ENCODE measurements at places on chromosomes 1 and 21. TPM values are rescaled to one million over a fixed set of nuclear protein-coding genes. Genes with fewer than 3 reads are reported as not detected.

DNA sequence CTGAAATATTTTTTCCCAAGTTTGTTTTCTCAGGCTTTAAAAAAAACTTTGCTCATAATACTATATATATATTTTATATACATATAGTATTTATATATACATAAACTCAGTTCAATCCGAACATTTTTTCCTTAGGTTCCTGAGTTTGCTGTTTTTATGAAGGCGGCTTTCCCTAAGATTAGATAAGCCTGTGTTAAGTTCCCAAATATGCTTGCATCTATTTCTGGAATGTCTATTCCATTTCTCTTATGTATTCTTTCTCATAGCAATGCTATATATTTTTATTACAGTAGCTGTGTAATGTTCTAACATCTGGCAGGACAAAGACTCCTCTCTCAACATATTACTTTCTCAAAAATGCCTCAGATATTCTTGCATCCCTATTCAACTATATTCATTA lies 45.9 kb downstream of the ADSS2 start:
- no peaks in the 10 kb centered on the region for H3K4me1 ChIP-seq
- H3K36me3 ChIP-seq: peaks cover 12% of the 10 kb centered on the region
- H3K4me3 ChIP-seq: no peak overlapping the region
- no peaks in the 10 kb centered on the region for H3K27me3 ChIP-seq
- no peak overlapping the region for H3K27ac ChIP-seq

- no peak overlapping the region for H3K27ac ChIP-seq
- H3K27me3 ChIP-seq: no peaks in the 10 kb centered on the region
- H3K4me1 ChIP-seq: no peaks in the 10 kb centered on the region
- no peak overlapping the region for H3K4me3 ChIP-seq
These were observed 7.6 kb upstream of the GBP4 start for GRCh38 chr1:89206373-89206772.

GRCh38 chr1:218341325-218341724 lies 3.8 kb upstream of the TGFB2 start:
- no peak for DNase-seq
- H3K4me1 ChIP-seq: peaks cover 32% of the 10 kb centered on the region
- no peak overlapping the region for H3K4me3 ChIP-seq
- H3K36me3 ChIP-seq: no peaks in the 10 kb centered on the region
- H3K27ac ChIP-seq: peak overlapping the region; percentile 100

- H3K4me3 ChIP-seq: no peak overlapping the region
- no peaks in the 10 kb centered on the region for H3K4me1 ChIP-seq
- DNase-seq: no peak
- H3K27ac ChIP-seq: no peak overlapping the region
- H3K36me3 ChIP-seq: peaks cover 18% of the 10 kb centered on the region
These were observed 18.4 kb downstream of the CNIH4 start for GRCh38 chr1:224375059-224375458.

- peaks cover 49% of the 10 kb centered on the region for H3K4me1 ChIP-seq
- H3K27me3 ChIP-seq: no peaks in the 10 kb centered on the region
- no peaks in the 10 kb centered on the region for H3K36me3 ChIP-seq
These were observed 6.8 kb upstream of the PPP1R15B start for GRCh38 chr1:204418174-204419063.

- H3K27ac ChIP-seq: no peak overlapping the region
- no peak overlapping the region for H3K4me3 ChIP-seq
- no peaks in the 10 kb centered on the region for H3K4me1 ChIP-seq
- no peaks in the 10 kb centered on the region for H3K27me3 ChIP-seq
- no peaks in the 10 kb centered on the region for H3K36me3 ChIP-seq
These were observed 7.2 kb upstream of the FNBP1L start for GRCh38 chr1:93440706-93441105.

DNA sequence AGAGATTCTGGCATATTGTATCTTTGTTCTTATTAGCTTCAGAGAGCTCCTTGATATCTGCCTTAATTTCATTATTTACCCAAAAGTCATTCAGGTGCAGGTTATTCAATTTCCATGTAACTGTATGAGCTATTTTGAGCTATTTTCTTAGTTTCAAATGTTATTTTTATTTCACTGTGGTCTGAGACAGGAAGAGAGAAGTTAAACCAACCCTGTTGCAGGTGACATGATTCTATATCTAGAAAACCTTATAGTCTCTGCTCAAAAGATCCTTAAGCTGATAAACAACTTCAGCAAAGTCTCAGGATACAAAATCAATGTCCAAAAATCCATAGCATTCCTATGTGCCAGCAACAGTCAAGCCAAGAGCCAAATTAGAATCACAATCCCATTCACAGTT lies 1644.0 kb upstream of the B3GALT2 start:
- no peaks in the 10 kb centered on the region for H3K36me3 ChIP-seq
- no peaks in the 10 kb centered on the region for H3K4me1 ChIP-seq
- DNase-seq: no peak
- no peak overlapping the region for H3K27ac ChIP-seq
- no peak overlapping the region for H3K4me3 ChIP-seq

DNA sequence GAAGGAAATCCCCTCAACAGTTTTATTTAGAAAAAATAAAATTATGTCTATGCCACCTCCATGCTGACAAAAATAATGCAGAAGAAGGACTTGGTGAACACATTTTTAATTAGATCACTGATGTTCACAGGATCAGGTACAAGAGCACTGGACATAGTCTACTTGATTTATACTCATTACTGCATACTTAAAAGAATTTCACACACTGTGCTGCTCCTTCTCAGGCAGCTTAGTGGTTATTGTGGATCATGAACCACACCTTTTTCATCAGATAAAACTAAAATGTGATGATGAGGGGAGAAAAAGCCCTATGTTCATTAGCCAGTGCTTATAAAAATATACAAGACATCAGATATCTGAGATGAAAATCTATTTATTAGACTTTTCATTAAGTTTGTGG lies 103.3 kb upstream of the DPH5 start:
- H3K27ac ChIP-seq: no peak overlapping the region
- H3K4me1 ChIP-seq: no peaks in the 10 kb centered on the region
- H3K27me3 ChIP-seq: no peaks in the 10 kb centered on the region
- DNase-seq: no peak

- no peaks in the 10 kb centered on the region for H3K27me3 ChIP-seq
- no peak overlapping the region for H3K27ac ChIP-seq
- no peak overlapping the region for H3K4me3 ChIP-seq
- no peaks in the 10 kb centered on the region for H3K36me3 ChIP-seq
These were observed 123.5 kb upstream of the MAGI3 start for GRCh38 chr1:113266788-113267187.

DNA sequence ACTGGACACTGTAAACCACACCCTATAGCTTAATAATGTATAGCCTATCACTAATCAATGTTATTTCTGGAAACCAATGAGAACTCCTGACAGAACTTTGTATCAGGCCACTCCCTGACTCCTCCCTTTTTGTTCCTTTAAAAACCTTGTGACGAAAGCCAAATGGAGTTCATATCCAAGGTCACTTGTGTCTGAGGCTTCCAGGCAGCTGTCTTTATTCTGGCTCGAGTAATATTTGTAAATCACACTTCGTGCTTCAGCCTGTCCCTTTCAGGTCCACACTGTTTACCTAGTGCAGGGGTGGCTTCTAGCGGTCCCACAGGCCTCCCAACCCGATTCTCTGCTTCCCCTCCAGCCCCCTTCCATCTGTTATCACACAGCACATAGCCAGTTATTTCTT lies 16.2 kb upstream of the CAPN9 start:
- DNase-seq: no peak
- no peaks in the 10 kb centered on the region for H3K4me1 ChIP-seq
- no peak overlapping the region for H3K27ac ChIP-seq
- no peaks in the 10 kb centered on the region for H3K27me3 ChIP-seq
- no peak overlapping the region for H3K4me3 ChIP-seq
- no peaks in the 10 kb centered on the region for H3K36me3 ChIP-seq

DNA sequence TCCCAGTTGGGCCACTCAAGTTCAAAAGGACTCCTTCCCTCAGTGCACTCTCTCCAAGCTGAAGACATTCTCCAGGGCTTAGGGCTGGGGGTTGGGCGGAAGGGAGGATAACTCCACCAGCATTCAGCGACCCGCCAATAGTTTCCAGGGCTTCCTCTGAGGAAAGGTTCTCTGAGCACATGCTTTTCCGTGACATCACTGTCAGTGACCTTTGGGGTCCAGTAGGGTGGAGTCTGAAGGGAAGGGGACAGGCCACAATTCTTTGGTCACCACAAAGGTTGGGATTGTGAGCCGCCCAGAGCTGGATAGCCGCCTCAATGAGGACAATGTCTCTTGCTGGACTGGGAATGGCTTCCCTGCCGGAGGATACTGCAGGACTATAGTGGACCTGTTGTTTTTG lies 22.8 kb upstream of the RXRG start:
- no peak for DNase-seq
- no peak overlapping the region for H3K27ac ChIP-seq
- H3K4me3 ChIP-seq: no peak overlapping the region

DNA sequence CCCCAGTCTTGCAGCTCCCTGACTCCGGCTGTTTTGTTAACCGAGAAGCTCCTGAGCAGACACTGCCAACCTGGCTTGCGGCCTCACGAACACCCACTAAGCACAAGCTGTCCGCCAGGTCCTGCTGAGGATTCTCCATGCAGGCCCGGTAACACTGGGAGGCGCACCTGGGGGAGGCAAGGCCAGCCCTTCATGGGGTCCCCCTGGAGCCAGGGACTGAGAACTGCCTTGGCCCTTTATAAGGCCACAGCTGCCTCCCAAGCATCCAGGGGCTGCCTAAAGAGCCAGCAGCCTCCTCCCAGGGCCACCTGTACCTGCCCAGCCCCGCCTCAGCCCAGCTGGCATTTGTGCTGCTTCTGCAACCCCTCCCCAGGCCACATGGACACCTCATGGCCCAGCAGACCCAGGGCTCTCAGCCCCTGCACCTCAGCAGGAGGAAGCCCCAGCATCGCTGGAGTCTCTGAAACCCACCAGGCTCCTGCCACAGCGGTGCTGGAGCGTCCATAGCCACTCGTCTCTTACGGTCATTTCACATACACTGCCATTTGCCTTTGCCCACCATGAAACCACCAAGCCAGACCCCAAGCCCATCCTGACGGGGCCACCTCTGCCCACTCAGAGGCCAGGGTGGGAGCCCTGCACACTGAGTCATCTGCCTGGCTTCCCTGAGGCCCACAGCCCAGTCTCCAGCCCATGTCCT lies 82.5 kb downstream of the NPHP4 start:
- no peak for DNase-seq
- H3K4me1 ChIP-seq: no peaks in the 10 kb centered on the region
- H3K36me3 ChIP-seq: no peaks in the 10 kb centered on the region
- no peak overlapping the region for H3K4me3 ChIP-seq
- no peaks in the 10 kb centered on the region for H3K27me3 ChIP-seq

GRCh38 chr1:82145656-82146055 lies 344.9 kb downstream of the ADGRL2 start:
- H3K36me3 ChIP-seq: no peaks in the 10 kb centered on the region
- H3K27me3 ChIP-seq: no peaks in the 10 kb centered on the region
- H3K4me3 ChIP-seq: no peak overlapping the region

- no peaks in the 10 kb centered on the region for H3K27me3 ChIP-seq
- H3K4me3 ChIP-seq: no peak overlapping the region
- H3K27ac ChIP-seq: no peak overlapping the region
- no peak for DNase-seq
These were observed 9.1 kb downstream of the CYYR1 start for GRCh38 chr21:26563856-26564503.

- H3K27ac ChIP-seq: no peak overlapping the region
- H3K27me3 ChIP-seq: 0 out of 2 replicates have a peak, but pooled peaks cover 2% of the 10 kb centered on the region
- DNase-seq: no peak
- no peak overlapping the region for H3K4me3 ChIP-seq
- H3K4me1 ChIP-seq: no peaks in the 10 kb centered on the region
These were observed 93.9 kb upstream of the KCNA3 start for GRCh38 chr1:110768605-110769004.

DNA sequence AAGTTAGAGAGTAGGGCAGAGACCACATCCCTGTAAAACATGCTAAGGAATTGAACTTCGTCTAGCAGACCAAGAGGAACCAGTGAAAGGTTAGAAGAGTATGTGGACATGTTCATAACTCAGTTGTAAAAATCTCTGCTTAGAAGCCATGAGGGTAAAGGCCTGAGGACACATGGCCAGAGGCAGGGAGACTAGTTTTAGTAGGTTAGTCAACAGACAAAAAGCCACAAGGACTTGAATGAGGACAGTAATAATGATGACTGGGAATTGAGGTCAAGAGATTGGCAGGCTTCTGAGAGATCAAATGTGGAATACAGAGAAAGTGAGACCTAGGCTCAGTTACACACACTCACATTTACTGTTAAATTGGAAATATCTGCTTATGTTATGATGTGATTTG lies 205.5 kb upstream of the HOOK1 start:
- no peak overlapping the region for H3K27ac ChIP-seq
- no peak for DNase-seq
- H3K27me3 ChIP-seq: no peaks in the 10 kb centered on the region
- no peak overlapping the region for H3K4me3 ChIP-seq
- no peaks in the 10 kb centered on the region for H3K36me3 ChIP-seq

- H3K4me1 ChIP-seq: peaks cover 28% of the 10 kb centered on the region
- no peak for DNase-seq
- no peaks in the 10 kb centered on the region for H3K27me3 ChIP-seq
These were observed 2.3 kb upstream of the C1orf35 start for GRCh38 chr1:228105270-228105995.

GRCh38 chr1:22325531-22326371 lies 125.9 kb upstream of the ZBTB40 start:
- no peak overlapping the region for H3K27ac ChIP-seq
- H3K4me1 ChIP-seq: no peaks in the 10 kb centered on the region
- no peaks in the 10 kb centered on the region for H3K36me3 ChIP-seq
- H3K4me3 ChIP-seq: no peak overlapping the region

DNA sequence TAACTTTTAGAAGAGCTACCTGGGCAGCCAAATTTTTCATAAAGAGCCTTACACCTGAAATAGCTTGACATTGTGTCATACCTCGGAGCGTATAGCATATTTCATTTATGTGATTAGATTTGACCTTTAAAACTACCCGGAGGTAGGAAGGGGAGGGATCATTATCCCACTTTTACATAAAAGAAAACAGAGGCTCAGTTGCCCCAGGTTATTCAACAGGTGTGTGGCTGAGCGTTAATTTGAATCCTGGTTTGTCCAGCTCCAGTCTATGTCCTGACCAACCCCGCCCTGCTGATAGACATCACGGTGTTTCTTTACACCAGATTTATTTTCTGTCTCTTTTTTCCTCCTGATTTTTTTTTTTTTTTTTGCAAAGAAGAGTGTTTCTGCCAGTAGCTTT lies 39.7 kb downstream of the PBX1 start:
- H3K27me3 ChIP-seq: no peaks in the 10 kb centered on the region
- no peak overlapping the region for H3K27ac ChIP-seq
- no peak for DNase-seq
- H3K4me3 ChIP-seq: no peak overlapping the region

DNA sequence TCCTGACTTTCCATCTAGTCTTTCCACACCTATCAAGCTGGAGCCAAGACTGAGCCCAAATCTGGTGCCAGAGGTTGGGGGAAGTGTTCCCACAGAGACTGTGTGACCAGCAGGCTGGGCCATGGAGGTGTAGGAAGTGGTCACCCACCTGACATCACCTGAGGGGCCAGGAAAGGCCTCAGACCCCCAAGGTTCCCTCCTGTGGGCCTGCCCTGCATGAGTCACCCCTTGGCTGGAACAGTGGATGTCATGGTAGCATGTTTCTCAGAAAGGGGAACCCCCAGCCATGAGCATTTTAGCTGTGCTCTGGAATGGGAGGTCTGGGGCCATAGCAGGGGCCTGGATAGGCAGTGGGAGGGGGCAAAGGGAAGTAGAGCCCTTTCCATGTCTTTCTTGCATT lies 5.7 kb upstream of the TNFRSF8 start:
- no peaks in the 10 kb centered on the region for H3K4me1 ChIP-seq
- H3K36me3 ChIP-seq: no peaks in the 10 kb centered on the region
- no peak overlapping the region for H3K4me3 ChIP-seq

The AQP10 gene
- not detected for total RNA-seq

The MIXL1 gene
- 0.69 TPM for total RNA-seq

The AMPD1 gene
- total RNA-seq: not detected

The HMCN1 gene
- 0.23 TPM for total RNA-seq

The FCRL6 gene
- not detected for total RNA-seq

The KRTAP19-3 gene
- total RNA-seq: not detected

The ZNF683 gene
- total RNA-seq: not detected

The ACOT11 gene
- total RNA-seq: 1.9 TPM

The RHOU gene
- total RNA-seq: 9.2 TPM
